ENCODE measurements at places on chromosomes 4 and X. TPM values are rescaled to one million over a fixed set of nuclear protein-coding genes. Genes with fewer than 3 reads are reported as not detected.
A peak's percentile ranks its signal among the peaks of the same experiment; 100 is the strongest.

- no peaks in the 10 kb centered on the region for H3K4me1 ChIP-seq
- no peak overlapping the region for H3K27ac ChIP-seq
- no peak overlapping the region for H3K4me3 ChIP-seq
- no peaks in the 10 kb centered on the region for H3K36me3 ChIP-seq
These were observed 26.1 kb downstream of the RBM46 start for GRCh38 chr4:154807042-154807630.

DNA sequence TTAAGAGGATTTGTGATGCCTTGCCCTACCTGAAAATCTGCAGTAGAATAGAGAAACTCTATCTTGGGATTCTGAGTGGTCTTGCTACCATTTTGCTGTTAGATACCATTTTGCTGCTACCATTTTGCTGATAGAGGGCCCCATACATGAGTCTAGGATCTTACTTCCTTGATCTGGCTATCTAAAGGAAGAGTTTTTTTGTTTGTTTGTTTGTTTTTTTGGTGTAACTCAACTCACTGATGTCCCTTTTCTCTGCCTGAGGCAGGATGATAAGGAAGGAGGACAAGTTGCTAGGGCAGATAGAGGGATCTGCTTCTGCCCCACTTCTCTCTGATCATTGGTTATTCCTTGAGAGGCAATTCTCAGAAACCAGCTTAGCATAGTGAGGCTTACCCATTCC lies 31.0 kb downstream of the XK start:
- H3K36me3 ChIP-seq = no peaks in the 10 kb centered on the region
- peaks cover 5% of the 10 kb centered on the region for H3K4me1 ChIP-seq
- no peaks in the 10 kb centered on the region for H3K27me3 ChIP-seq
- DNase-seq = no peak
- H3K27ac ChIP-seq = no peak overlapping the region

- H3K36me3 ChIP-seq = no peaks in the 10 kb centered on the region
- no peak overlapping the region for H3K4me3 ChIP-seq
- H3K27ac ChIP-seq = no peak overlapping the region
- DNase-seq = no peak
- peaks cover 26% of the 10 kb centered on the region for H3K27me3 ChIP-seq
These were observed 172.3 kb downstream of the SPRY1 start for GRCh38 chr4:123568936-123569335.

DNA sequence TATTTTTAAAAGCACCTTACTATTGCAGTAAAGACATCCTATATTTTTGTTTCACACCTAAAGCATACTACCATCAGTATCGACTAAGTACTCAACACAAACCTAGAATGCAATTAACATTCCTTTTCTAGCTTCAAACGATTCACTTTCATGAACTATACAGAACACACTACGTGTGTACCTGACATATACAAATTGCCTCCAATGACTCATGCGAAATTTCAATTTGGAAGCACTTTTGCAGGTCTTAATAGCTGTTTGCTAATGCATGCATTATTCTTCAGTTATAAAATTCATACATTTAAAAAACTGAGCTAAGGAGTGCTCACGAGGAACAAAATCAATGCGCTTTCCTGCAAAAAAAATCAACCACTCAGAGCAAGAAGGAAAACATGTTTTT lies 19.7 kb upstream of the GPM6B start:
- H3K4me1 ChIP-seq = no peaks in the 10 kb centered on the region
- no peak for DNase-seq
- H3K36me3 ChIP-seq = no peaks in the 10 kb centered on the region
- H3K27ac ChIP-seq = no peak overlapping the region

GRCh38 chr4:1045193-1045594 lies 33.8 kb downstream of the FGFRL1 start:
- H3K36me3 ChIP-seq = no peaks in the 10 kb centered on the region
- peaks cover 2% of the 10 kb centered on the region for H3K4me1 ChIP-seq
- H3K4me3 ChIP-seq = no peak overlapping the region
- no peak for DNase-seq

GRCh38 chr4:25865586-25865985 lies 2.8 kb upstream of the SEL1L3 start:
- H3K36me3 ChIP-seq = peaks cover 7% of the 10 kb centered on the region
- no peak for DNase-seq
- H3K4me3 ChIP-seq = no peak overlapping the region

- H3K27me3 ChIP-seq = no peaks in the 10 kb centered on the region
- no peak overlapping the region for H3K27ac ChIP-seq
- H3K36me3 ChIP-seq = no peaks in the 10 kb centered on the region
These were observed 132.3 kb upstream of the PJA1 start for GRCh38 chrX:69297506-69297905.

DNA sequence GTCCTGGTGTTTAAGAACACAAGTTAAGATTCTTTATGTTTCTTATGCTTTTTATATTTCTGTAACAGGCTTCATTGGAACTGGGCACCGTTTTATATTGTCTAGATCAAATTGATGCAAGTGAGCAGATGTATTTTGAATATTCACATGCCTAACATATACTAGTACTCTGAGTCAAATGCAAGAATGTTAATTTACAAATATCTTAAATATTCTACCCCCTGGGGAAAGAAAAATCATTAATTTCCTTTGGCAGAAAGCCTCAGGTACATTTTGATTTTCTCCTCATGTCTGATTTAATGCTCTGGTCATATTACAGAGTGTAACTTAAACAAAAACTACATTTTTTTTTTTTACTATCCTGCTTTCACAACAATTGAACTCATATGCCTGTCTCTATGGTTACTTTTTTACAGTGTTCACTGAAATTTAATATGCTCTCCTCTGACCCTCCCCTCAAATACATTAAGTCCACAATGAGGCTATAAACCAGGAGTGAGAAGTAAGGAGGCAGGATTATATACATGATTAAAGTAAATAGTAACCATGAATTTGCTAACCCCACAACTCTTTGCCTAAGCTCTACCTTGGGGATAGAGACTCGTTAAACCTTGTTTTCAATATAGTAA lies 2.4 kb upstream of the NSUN7 start:
- no peaks in the 10 kb centered on the region for H3K36me3 ChIP-seq
- H3K27me3 ChIP-seq = peaks cover 41% of the 10 kb centered on the region
- H3K27ac ChIP-seq = no peak overlapping the region
- H3K4me3 ChIP-seq = no peak overlapping the region
- DNase-seq = no peak

DNA sequence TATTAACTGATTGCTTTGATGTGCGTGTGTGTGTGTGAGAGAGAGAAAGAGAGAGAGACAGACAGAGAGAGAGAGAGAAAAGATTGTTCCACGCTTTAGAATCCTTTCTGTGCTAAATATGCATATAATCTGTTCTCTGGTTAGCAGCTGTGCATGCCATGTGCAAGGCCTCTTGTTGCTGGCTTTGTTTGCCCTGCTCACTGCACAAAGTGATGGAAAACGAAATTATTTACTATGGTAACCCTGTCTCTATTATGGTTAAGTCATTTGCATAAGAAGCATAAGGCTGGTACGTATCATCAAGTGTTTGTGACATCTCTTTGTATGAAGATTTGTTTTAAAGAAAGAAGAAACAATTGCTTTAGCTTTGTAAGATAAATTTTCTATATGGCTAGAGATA lies 190.2 kb upstream of the POF1B start:
- DNase-seq = no peak
- no peaks in the 10 kb centered on the region for H3K27me3 ChIP-seq
- H3K4me1 ChIP-seq = peaks cover 7% of the 10 kb centered on the region
- H3K4me3 ChIP-seq = no peak overlapping the region
- no peak overlapping the region for H3K27ac ChIP-seq

GRCh38 chrX:154040307-154040756 lies 20.6 kb upstream of the IRAK1 start:
- DNase-seq = no peak
- no peaks in the 10 kb centered on the region for H3K27me3 ChIP-seq
- H3K4me1 ChIP-seq = peaks cover 16% of the 10 kb centered on the region
- H3K4me3 ChIP-seq = no peak overlapping the region
- peak overlapping the region; percentile 51 for H3K27ac ChIP-seq

GRCh38 chr4:1370321-1371124 lies 23.5 kb downstream of the UVSSA start:
- no peaks in the 10 kb centered on the region for H3K27me3 ChIP-seq
- no peak overlapping the region for H3K27ac ChIP-seq
- DNase-seq = no peak
- H3K36me3 ChIP-seq = peaks cover 5% of the 10 kb centered on the region

DNA sequence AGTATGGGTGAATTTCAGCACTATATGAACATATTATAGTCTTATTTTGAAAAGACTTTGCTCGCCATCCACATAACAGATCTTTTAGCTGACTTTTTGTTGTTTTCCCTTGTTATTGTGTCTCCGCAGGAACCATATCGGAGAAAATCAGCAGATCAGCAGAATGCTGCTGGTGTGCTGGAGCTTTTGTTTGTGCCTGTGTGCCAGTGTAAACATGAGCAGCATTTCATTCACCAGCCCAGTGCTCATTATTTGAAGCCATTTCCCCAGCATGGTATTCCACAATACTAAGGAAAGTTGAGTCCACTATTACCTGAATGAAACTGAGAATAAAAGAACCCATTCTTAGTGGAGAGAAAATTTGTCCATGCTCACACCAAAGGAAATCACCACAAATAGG lies 261.8 kb upstream of the ARX start:
- DNase-seq = no peak
- H3K27me3 ChIP-seq = no peaks in the 10 kb centered on the region
- H3K27ac ChIP-seq = no peak overlapping the region
- H3K36me3 ChIP-seq = no peaks in the 10 kb centered on the region
- H3K4me1 ChIP-seq = no peaks in the 10 kb centered on the region
- no peak overlapping the region for H3K4me3 ChIP-seq

GRCh38 chr4:120232050-120232449 lies 165.4 kb upstream of the MAD2L1 start:
- no peak overlapping the region for H3K4me3 ChIP-seq
- H3K27ac ChIP-seq = no peak overlapping the region
- no peaks in the 10 kb centered on the region for H3K4me1 ChIP-seq
- H3K27me3 ChIP-seq = peaks cover 4% of the 10 kb centered on the region
- no peak for DNase-seq
- H3K36me3 ChIP-seq = no peaks in the 10 kb centered on the region

DNA sequence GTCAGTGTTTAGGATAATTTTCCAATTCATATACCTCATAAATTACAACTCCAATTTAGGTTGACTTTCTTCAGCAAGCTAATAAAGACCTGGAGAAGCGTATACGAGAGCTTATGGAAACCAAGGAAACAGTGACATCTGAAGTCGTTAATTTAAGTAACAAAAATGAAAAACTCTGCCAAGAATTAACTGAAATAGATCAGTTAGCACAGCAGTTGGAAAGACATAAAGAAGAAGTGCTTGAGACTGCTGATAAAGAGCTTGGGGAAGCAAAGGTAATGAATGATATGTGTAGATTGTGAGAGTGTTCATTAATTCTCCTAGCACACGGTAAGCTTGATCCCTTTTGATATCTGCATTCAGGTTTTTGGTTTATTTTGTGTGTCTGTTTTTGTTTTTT lies 16.8 kb downstream of the CEP135 start:
- H3K27me3 ChIP-seq = no peaks in the 10 kb centered on the region
- DNase-seq = no peak
- no peaks in the 10 kb centered on the region for H3K4me1 ChIP-seq
- H3K4me3 ChIP-seq = no peak overlapping the region
- peaks cover 35% of the 10 kb centered on the region for H3K36me3 ChIP-seq
- H3K27ac ChIP-seq = no peak overlapping the region

GRCh38 chrX:10932842-10933440 lies 178.2 kb upstream of the HCCS start:
- H3K36me3 ChIP-seq = no peaks in the 10 kb centered on the region
- no peaks in the 10 kb centered on the region for H3K4me1 ChIP-seq
- no peak overlapping the region for H3K4me3 ChIP-seq
- no peak for DNase-seq
- H3K27me3 ChIP-seq = no peaks in the 10 kb centered on the region

GRCh38 chr4:48191758-48192157 lies 57.7 kb upstream of the TXK start:
- no peak for DNase-seq
- no peaks in the 10 kb centered on the region for H3K4me1 ChIP-seq
- no peak overlapping the region for H3K4me3 ChIP-seq
- H3K36me3 ChIP-seq = no peaks in the 10 kb centered on the region
- peaks cover 11% of the 10 kb centered on the region for H3K27me3 ChIP-seq
- H3K27ac ChIP-seq = no peak overlapping the region

DNA sequence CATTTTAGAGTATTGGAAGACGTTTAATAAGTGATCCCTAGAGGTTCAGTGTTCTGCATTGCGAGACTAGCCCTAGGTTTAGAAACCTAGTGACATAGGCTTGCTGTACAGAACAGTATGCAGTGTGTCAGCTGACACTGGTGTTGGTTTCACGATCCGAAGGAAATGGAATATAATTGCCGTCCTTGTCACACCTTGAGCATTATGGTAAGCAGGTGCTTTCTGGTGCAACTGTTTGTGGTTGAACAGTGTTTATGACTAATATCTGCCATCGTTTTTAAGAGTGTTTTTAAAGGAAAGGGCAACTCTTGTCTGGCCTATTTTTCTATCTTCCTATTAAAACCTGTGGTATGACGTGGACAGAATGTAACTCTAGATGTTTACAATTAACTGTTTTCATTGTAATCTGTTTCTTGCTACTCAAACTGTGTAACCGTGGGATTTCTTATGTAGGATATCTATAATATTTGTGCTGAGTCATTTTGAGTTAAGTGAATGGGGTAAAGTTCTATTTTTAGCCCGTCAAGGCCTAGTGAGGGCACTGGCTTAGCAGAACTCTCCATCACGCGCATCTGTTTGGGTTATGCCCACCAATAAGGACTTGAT lies 53.8 kb upstream of the TBC1D14 start:
- H3K27ac ChIP-seq = peak overlapping the region; percentile 53
- H3K4me3 ChIP-seq = no peak overlapping the region
- H3K36me3 ChIP-seq = peaks cover 59% of the 10 kb centered on the region

DNA sequence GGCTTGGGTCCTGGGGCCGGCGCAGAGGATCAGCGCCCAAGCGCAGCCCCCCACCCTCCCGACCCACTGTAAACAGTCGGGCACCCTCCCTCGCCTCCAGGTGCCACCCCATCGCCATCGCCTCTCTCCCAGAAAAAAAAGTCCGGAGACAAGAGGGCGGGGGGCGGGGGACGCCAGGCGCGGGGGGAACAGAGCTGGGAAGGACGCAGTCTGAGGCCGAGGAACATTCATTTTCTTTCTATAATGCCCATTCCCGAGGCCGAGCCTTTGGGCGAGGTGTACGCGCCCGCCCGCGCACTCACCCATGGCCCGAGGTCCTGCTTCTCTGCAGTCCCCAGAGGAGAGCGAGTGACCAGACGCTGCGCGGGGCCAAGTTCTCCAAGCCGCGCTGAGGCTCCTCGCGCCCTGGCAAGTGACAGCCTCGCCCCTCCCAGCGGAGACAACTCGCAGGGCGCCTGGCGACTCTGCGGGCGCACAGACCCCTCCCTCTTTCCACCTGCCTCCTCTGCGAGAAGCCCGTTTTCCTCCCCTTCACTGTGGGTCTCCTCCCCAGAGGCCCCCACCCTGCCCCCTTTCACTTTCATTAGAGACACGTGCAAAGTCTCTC lies 63.5 kb upstream of the WDR17 start:
- H3K27me3 ChIP-seq = peaks cover 35% of the 10 kb centered on the region
- no peak overlapping the region for H3K27ac ChIP-seq

DNA sequence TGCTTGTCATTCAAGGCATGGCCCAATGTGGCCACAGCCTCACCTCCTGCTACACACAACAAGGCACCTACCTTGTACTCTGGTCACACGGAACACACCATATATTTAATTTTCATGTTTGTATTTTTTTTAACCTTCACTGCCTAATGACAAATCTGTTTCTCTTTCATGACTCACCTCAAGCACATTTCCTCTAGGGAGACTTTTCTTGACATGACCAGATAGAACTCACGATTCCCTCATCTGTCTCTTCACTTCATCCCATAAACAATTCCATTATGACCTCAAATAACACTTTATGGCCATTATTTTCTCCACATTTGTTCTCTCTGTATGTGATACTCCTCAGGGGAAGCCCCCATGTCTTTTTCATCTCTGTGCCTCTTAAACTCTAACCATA lies 11.1 kb downstream of the DRP2 start:
- H3K4me3 ChIP-seq = no peak overlapping the region
- H3K4me1 ChIP-seq = no peaks in the 10 kb centered on the region

Gene CCKAR
- total RNA-seq = not detected

Gene TLR10
- not detected for total RNA-seq

Gene GPR119
- not detected for total RNA-seq

Measured in activated T-helper 2 cell treated with anti-CD3 and anti-CD28 coated beads, Interferon-gamma antibody, Interleukin-2, Interleukin-4, amounts not matched to agents 10 μg/mL and 5 μg/mL and 100 μg/mL, durations not matched to agents 14 hours and 24 hours and 36 hours (primary cell).